ENCODE measurements at places on chromosomes 1 and 21. TPM values are rescaled to one million over a fixed set of nuclear protein-coding genes. Genes with fewer than 3 reads are reported as not detected.

GRCh38 chr1:10271090-10271489 is 60.7 kb downstream of the KIF1B start:
- DNase-seq: no peak

GRCh38 chr1:72371259-72372035 is 89.1 kb upstream of the NEGR1 start:
- no peak for DNase-seq

The C1orf105 gene
- not detected for total RNA-seq

- DNase-seq: no peak
Observed at GRCh38 chr1:3530926-3531818, 76.7 kb downstream of the ARHGEF16 start.

The APOBEC4 gene
- not detected for total RNA-seq

DNA sequence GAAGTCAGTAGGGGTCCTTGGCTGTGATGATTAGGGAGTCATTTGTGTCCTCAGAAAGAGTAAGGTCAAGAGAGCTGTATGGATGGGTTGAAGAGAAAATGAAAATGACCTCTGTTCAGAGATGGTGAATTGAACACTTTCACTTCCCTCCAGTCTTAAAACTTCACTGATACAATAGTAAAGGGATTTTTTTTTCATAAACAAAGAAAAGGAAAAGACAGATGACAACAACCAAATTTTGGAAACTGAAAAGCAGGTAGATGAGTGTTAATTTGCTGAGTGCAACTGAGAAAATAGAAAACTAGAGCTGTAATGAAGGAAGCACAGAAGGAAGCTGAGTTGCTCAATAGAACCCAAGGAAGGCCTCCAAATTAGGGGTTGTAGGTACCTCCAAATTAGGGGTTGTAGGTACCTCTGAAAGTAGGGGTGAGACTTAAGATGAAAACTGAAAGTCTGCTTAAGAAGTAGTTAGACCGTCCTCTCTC is 14.8 kb upstream of the S1PR1 start:
- DNase-seq: no peak

DNA sequence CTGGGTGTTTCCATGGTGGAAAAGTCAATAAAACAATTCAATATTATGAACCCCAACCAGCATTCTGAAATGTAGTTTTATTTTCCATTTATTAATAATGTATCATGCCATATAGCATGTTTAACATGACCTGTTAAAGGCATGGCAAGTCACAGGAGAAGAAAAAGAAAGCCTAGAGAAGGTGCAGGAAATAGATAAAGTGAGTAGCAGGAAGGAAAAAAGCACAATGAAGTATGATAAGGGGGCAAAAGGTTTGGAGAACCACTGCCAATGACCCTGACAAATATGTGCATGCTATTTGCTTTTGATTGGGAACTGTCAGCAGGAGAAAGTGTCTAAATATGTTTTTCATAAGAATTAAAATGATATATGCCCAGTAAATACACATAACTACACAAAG is 85.6 kb downstream of the HMCN1 start:
- no peak for DNase-seq

GRCh38 chr21:20760221-20760620 is 238.0 kb upstream of the NCAM2 start:
- DNase-seq: no peak

- no peak for DNase-seq
Observed at GRCh38 chr1:222124602-222125001, 382.7 kb upstream of the DUSP10 start.

GRCh38 chr1:86155807-86156565 is 586 bp downstream of the COL24A1 start:
- peak; percentile 81 for DNase-seq

DNA sequence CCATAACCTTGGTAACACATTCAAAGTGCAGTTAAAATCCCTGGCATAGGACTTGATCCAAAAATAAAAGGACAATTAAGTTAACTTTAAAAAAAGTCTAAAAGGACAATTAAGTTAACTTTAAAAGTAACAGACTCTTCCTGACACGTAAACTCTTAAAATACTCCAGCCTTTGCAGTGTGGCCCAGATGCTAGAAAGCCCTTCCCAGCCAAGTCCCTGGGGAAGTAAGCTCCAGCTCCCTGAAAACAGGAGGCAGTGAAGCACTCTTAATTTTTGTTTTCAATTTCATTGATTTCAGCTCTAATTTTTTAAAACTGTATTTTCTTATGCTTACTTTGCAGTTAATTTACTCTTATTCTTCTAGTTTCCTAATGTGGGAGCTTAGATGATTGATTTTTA is 5.1 kb upstream of the AIM2 start:
- no peak for DNase-seq

The UQCRHL gene
- 1.3 TPM for total RNA-seq

The PSMB2 gene
- total RNA-seq: 47.4 TPM

Data from mesenteric fat pad (tissue), 1 donor.